ENCODE measurements at places on chromosomes 4 and X. TPM values are rescaled to one million over a fixed set of nuclear protein-coding genes. Genes with fewer than 3 reads are reported as not detected.

Gene RPL10
- polyA plus RNA-seq: 3,412 TPM

DNA sequence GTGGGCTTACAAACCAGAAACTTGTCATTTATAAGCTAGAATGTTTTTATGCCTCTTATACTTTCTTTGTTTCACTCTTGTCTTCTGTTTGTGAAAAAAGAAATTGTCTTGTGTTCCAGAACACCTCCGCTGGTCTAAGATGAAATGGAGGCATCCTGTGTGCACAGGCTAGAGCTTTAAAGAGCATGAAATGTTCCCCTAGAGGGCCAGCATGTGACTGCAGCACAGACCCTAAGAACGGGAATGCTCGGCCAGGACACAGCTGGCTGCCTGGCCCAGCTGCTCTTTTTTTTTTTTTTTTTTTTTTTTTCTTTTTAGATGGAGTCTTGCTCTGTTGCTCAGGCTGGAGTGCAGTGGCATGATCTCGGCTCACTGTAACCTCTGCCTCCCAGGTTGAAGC is 33.6 kb downstream of the SETD7 start:
- no peak for DNase-seq

Gene CLDN22
- polyA plus RNA-seq: 0.02 TPM

GRCh38 chrX:17552044-17552650 is 177.1 kb downstream of the NHS start:
- no peak for DNase-seq

DNA sequence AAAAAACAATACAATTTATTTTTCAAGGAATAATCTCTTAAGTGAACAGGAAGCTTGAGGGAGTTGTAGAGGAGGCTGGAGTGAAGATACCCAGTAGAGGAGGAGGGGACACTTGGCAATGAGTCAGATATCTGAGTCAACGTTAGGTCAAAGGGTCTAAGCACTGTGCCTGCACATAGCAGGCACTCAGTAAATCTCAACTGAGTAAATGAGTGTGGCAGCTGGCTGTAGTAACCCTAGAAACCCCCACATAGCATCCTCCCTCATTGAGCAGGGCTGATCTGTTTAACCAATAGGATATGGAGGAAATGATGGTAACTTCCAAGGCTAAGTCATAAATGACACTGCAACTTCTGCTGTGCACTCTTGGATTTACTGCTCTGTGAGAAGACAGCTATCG is 186.0 kb upstream of the FAM241A start:
- DNase-seq: no peak

GRCh38 chrX:40952855-40953254 is 132.4 kb upstream of the USP9X start:
- no peak for DNase-seq

- DNase-seq: no peak
Observed at GRCh38 chrX:34343001-34343400, 210.9 kb upstream of the FAM47A start.

Gene RPS6KA6
- 0.46 TPM for polyA plus RNA-seq

Gene BEX1
- 52.1 TPM for polyA plus RNA-seq

GRCh38 chrX:538311-538710 is 92.3 kb upstream of the SHOX start:
- no peak for DNase-seq

Gene MAGEA2B
- not detected for polyA plus RNA-seq

DNA sequence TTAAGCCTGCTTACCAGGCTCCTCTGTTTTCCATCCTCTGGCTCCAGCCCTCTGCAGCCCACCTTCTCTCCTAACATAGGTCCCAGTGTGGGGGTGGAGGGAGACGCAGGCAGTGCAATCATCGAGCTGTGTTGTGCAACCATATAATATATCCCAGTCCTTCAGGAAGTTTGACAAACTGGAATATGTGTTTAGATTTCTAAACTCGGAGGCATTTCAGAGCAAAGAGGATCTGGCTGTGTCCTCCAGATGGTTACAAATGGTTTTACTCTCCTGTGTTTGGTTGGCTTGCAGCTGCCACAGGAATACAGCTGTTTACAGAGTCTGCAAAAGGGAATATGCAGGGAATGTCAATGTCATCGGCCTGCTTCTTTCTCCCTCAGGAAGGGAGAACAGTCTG is 195.3 kb upstream of the LNX1 start:
- no peak for DNase-seq

Gene ESX1
- polyA plus RNA-seq: not detected

GRCh38 chrX:125709532-125709931 is 389.9 kb downstream of the TEX13C start:
- DNase-seq: no peak

- DNase-seq: no peak
Observed at GRCh38 chr4:23745377-23745776, 144.5 kb downstream of the PPARGC1A start.

Gene BEND4
- not detected for polyA plus RNA-seq

DNA sequence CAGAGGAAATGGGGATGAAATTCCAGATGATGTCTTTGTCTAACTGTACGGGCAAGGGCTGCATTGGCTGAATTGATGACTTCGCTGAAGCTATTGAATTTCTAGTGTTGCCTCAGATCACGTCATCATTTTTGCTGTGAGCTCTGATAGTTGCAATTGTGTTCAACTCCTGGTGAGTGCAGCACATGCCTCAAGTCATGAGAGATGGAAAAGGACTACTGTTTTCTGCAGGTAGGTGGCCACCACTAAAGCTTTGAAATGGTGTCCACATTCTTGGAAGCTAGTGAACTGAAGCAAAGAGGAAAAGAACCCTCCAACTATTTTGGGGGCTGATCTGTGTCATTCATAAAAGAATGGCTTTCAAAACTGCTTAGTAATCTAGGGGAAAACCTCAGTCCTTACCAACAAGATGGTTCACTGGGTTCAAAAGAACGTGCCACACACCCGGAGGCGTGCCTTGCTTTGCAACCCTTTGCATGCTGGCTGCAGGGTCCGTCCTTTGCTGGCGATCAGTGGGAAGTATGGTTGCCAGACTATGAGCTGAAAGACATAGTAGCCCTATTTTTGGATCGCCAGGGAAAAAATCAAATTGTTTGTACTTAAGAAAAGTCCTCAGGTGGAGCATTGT is 88.1 kb upstream of the STOX2 start:
- DNase-seq: no peak

- no peak for DNase-seq
Observed at GRCh38 chr4:20813700-20814099, 113.4 kb downstream of the PACRGL start.
